Activated CD4-positive, alpha-beta T cell treated with anti-CD3 and anti-CD28 coated beads, Interleukin-2, amount 10 ng/mL, durations not matched to agents 7 days and 5 days (primary cell): ENCODE measurements at places on chromosomes 7 and 10. TPM values are rescaled to one million over a fixed set of nuclear protein-coding genes. Genes with fewer than 3 reads are reported as not detected.

GRCh38 chr10:133032976-133033741, 54.6 kb upstream of the ADGRA1 start:
- no peak for DNase-seq

GRCh38 chr10:67668448-67668847, 27.5 kb downstream of the CTNNA3 start:
- DNase-seq: no peak

DNA sequence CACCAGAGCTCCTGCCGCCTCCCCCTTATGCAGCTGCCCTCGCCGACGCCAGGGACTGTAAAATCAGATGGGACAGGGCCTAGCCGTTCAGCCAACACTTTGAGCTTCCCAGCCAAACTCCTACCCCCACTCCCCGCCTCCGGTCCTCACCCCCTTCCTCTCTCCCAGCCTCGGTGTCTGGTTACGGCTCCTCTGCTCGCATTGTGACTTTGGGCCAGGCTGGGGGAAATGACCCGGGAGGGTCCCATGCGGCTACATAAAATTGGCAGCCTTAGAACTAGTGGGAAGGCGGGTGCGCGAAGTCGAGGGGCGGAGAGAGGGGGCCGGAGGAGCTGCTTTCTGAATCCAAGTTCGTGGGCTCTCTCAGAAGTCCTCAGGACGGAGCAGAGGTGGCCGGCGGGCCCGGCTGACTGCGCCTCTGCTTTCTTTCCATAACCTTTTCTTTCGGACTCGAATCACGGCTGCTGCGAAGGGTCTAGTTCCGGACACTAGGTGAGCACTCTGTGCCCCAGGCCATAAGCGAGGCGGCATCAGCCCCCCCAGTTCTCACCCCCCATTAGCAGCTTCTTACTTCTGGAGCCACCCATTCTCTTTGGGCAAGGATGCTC, at the start of gene KAZALD1:
TSS of gene KAZALD1 (plus strand) at position 366 of the 608 bp plus-strand sequence. CDS start 604 bp downstream, outside the sequence.
- no peak for DNase-seq

DNA sequence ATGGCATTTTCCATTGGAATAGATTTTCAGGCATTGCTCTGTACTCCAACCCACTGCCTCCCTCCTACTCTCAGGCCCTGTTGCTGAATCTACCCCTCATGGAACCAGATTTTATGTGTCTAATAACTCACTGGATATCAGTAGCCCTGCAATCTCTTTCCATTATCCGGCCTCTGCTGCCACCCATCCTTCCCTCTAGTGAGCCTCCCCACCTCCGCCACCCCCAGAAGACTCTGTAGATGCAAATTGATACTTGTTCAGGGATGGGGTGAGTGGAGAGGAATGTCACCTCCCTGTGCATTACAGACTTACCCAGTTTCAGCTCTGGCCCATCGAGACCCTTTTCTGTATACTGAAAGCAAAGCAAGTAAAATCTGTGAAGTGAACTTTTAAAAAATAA, 52.3 kb upstream of the PHYHIPL start:
- DNase-seq: no peak

DNA sequence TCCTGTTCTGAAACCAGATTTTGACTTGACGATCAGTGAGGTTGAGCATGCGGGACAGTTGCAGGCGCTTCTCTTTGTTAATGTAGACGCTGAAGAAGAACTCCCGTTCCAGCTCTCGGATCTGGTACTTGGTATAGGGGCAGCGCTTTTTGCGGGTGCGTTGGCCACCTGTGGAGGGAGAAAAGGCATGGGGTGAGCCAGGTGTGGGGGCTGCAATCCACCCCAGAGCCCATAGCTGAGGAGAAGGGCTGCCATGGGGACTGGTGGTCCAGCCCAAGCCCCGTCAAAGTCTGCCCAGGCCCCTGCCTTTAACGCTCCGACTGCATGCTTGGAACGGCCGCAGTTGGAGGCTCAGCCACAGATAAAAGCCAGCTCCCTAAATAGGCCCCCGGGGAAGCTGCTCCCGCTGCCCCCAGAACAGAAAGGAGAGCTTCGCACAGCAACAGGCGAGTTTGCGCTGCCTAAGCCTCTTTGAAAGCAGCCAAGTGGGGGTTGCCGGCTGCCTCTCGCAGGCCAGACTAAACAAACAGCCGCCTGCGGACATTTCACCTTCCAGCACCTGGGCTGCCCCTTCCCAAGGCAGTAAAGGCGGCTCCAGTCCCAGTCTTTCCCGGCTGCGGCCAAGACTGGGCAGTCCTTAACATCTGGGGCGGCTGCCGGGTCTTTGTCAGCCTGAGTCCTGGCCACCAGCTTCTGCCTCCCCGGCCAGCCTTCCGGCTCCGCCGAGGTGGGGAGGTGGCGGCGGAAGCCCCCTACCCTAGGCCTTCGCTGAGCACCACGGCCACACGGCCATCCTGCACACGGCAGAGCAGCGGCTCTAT, 2.0 kb downstream of the HOXA11 start:
- no peak for DNase-seq

The C10orf95 gene
- total RNA-seq: not detected

The PON1 gene
- not detected for total RNA-seq

The OR2A12 gene
- not detected for total RNA-seq
